Uterus (tissue), 4 donors: ENCODE measurements at places on chromosomes 4 and X.

- no peak for DNase-seq
Observed at GRCh38 chr4:160257318-160257717, 1154.4 kb downstream of the RAPGEF2 start.

- DNase-seq, result no peak
Observed at GRCh38 chr4:23889391-23889790, 456 bp downstream of the PPARGC1A start.

DNA sequence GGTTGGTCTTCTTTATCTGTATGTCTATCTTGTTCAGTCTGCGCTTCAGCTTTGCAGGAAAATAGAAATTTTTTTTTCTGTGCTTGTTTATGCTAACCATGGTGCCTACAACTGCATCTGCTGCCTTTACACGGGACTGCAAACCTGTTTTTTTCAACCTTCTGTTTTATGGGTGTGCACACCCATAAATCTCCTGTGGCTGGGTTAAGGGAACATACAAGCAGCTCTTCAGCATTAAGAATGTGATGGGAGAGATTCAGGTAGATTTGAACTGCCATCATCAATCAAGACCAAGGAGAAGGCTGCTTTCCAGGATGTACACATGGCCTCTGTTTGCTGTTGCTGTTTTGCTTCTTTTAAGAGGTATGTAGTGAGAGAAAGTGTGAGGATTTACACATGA, 502.9 kb downstream of the ANKRD50 start:
- no peak for DNase-seq

- DNase-seq, result no peak
Observed at GRCh38 chrX:119694601-119695534, 1.9 kb upstream of the SEPTIN6 start.
